ENCODE measurements at places on chromosomes 13 and 19.

DNA sequence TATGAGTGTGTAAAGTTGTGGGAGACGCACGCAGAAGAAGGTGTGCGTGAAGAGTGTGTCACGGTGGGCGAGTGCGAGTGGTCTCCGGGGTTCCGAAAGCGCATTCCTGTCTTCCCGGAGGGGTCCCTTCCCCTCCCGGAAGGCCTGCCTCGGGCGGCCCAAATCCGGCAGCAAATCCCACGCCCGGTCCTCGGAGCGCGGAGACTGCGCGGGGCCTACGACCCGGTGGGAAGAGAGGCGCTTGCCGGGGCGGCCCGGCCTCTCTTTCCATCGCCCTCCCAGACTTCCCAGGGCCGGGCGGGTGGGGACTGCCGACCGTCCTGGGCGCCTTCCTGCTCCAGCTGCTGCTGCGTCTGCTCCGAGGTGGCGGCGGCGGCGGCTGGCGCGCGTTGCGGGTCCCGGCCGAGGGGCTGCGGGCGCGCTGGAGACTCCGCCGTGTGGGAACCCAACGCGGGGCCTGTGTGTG lies 2.1 kb downstream of the ZIC5 start:
- DNase-seq = no peak

DNA sequence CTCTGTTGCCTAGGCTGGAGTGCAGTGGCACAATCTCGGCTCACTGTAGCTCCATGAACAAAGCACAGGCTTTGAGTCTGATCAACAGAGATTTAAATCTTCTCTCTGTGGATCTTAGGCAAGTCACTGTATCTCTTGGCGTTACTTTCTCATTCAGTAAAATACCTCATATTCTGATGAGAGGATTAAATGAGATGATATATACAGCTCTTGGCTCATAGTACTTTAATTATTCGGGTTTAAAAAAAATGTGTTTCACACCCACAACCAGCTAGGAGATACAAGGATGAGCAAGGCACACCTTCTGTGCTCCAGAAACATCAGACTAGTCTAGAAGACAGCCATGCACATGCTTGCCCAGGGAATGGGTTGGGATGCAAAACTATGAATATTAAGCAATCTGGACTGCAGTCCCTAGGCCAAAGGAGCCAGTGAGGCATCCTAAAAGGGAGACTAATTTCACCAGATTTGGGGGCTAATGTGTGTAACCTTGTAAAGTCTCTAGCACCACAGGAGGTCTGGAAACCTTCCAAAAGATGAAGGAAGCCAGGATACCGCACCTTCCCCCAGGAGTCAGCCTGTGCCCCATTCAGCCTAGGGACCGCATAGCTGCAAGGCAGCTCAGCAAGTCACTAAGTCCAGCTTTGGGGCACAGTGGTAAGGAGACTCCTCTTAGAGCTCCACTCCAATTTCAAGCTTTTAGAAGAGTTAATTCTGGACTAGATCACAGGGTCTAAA lies 2.5 kb downstream of the VPS36 start:
- DNase-seq = no peak

DNA sequence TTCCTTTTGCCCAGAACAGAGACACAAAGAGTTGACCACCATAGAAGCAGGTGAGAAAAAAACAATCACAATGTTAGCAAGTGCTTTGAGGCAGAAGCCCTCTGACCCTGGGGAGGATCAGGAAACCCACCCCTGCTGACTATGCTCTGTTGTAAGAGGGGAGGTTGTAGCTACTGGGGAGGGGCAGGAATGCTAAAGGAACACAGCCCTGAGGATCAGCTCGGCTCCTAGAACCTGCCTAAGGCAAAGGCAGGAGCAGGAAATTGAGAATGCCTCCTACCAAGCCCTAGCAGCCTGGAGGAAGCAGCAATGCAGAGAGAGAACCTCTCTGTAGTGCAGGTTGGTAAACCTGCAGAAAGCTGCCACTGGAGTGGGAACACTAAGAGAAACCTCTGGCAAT lies 624.0 kb upstream of the KLF12 start:
- no peak for DNase-seq

DNA sequence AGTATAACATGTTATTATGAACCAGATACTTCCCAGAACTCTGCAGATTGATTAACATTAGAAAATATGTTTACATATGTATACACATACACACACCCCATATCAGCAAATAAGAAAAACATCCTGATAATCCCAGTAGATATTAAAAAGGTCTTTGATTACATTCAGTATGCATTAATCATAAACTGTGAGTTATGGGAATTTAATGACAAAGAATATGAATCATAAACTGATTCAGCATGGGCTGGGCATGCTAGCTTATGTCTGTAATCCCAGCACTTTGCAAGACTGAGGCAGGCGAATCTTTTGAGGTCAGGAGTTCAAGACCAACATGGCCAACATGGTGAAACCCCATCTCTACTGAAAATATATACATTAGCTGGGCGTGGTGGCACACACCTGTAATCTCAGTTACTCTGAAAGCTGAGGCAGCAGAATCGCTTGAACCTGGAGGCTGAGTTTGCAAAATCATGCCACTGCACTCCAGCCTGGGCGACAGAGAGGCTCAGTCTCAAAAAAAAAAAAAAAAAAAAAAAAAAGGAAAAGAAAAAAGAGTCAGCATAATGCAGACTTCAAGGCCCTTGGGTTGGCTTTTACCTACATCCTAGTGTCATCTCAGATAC lies 581.9 kb upstream of the PRR20A start:
- no peak for DNase-seq

GRCh38 chr19:47100290-47100689 lies 13.3 kb downstream of the ZC3H4 start:
- no peak for DNase-seq

DNA sequence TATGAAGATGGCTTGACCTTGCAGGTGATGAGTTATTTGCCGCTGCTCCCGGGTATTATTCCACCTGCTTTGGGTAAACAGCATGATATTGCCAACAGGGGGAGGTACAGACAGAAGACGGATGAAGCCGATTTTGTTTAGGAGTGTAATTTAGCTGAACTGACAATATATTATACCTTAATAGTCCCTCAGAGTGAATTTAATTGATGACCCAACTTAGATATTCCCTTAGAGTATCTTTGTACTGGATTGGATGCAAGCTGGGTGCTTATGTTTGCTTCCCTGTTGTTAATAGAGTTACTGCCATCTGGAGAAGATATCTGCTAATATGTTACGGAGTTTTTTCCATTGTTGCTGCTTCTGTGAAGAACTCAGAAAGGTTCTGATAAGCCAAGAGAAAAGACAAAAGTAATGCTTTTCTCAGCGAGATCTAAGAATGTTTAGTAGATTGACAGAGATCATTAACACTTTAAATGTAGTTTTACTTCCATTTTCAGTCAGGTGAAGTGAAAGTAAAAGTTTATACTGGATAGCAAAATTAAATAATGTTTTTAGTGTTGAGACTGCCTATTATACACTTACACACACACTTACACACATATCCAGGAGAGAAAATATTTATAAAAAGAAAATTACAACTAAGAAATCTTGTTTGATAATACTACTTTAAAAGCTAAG lies 2220.8 kb upstream of the PCDH20 start:
- no peak for DNase-seq

DNA sequence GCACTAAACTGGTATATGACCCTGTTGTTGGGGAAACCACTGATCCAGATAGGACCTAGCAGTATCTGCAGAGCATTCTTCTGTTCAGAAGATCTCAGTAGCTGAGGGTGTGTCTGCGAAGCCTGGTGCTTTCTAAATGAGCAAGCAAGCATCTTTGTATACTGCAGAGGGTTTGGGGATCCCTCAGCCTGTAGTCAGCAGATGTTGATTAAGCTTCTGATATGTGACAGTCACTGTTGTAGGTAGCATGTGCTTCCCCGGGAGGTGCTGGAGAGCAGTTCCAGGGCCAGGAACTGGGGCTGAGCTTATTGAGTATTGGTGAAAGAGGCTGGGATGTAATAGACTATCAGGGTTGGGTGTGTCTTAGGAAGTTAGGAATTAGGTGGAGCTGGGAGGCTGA lies 1.5 kb downstream of the SCAF1 start:
- DNase-seq = no peak

- DNase-seq = no peak
Measured at GRCh38 chr13:29543230-29544215, 52.0 kb downstream of the SLC7A1 start.

DNA sequence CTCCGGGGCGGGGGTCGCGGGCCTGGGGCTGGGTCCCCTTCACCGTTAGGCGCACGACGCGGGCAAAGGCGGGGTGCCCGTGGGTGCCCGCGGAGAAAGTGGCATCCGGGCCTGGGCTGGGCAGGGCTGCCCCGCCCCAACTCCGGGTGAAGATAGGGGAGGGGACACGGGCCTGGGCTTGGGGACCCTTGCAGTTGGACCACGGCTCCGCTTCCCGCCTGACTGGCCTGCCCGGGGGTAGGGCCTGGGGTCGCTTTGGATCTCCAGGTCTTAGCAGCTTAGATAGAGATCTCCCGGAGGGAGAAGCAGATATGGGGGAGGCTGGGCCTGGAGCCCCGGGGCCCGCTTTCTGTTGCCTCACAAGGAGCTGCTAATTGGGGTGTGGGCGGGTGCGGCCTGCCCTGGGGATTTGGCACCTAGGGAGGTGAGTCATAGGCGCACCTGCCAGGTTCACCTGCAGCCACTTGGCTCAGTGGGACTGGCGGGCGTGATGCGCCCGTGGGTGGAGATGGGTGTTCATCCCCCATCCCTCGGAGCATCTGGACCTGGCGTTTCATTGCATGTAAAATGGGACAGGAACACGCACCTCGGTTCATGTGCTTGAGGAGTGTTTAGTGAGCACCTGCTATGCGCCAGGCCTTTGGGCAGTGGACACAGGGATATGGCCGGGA lies 585 bp downstream of the MAP1S start:
- DNase-seq = no peak

GRCh38 chr19:6108721-6109633 lies 1.3 kb downstream of the RFX2 start:
- DNase-seq = no peak

DNA sequence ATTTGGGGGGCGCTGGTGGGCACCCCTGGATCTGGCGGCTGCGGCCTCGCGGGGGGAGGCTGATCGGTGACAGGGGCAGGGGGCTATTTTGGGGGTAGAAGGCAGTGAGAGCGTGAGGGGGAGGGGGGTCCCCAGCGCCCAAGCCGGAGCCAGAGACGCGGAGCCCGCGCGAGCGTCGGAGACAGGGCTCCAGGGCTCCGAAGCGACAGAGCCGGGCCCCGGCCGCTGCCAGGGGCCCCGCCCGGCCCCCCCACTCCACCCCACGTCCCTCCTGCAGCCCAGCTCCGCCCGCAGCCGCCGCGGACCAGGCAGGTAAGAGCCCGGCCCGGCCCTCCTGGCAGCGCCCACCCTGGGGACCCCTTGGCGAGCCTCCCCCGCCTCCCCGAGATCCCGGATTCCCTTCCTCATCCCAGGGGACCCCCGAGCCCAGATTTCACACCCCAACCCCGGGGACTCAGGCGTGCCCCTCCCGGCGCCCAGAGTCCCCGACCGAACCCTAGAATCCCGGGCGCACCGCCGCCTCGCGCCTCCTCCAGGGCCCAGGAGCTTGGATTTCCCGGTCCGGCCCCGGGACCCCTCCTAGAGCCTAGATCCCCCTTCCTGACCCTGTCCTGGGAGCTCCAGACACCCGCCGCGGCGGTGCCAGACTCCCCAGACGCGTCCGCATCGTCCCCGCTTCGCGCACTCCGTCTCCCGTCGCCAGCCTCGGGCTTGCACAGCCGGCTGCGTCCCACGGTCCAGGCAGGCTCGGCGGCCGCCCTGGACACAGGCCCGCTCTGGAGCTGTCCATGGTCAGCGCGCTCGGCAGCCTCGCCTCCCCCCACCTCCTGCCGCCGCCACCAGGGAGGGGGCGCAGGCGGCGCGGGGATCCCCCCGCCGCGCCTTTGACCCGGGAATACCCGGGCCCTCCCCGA lies at the start of gene PPFIA3:
TSS of gene PPFIA3 (plus strand) at position 134 of the 914 bp plus-strand sequence. CDS start 8,330 bp downstream, outside the sequence.
- no peak for DNase-seq

- DNase-seq = no peak
Measured at GRCh38 chr13:33372251-33372919, 86.8 kb upstream of the STARD13 start.

GRCh38 chr19:873084-873483 lies 13.6 kb downstream of the CFD start:
- no peak for DNase-seq

DNA sequence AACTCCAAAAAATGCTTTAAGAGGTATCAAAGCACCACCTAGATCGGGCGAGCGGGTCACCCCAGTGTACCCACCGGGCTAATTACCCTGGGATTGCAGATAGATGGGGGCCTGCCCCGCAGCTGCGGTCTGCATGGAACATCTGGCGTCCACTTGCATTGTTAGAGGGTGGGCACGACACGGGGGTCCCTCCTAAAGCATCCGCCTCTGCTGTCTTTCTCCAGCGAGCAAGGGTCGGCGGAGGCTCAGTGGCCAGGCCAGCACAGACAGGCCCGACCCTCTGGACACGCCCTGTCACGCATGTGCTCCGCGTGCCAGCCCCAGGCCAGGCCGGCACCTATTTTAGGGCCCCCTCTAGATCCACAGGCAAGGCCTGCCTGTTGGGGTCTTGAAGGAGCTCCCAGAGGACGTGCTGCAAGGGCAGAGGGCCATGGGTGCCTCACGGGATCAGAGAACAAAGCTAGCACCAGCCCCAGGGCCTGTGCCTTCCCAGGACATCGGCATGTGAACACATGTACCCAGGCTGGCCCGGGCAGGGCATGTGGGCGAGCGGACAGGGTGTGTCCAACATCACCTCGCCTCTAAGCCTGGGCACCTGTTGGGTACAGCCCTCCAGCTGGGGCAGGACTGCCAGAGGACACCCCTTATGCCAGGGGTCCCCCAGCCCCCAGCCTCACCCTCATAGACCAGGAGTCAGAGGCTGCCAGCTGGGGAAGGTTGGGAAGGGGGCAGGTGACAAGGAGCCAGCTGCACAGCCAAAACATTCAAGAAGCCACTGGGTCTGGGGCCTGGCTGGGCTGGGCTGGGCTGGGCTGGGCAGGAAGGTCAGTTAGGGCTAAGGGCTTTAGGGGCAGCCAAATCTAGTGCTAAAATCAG lies 35.6 kb upstream of the NANOS3 start:
- DNase-seq = no peak

DNA sequence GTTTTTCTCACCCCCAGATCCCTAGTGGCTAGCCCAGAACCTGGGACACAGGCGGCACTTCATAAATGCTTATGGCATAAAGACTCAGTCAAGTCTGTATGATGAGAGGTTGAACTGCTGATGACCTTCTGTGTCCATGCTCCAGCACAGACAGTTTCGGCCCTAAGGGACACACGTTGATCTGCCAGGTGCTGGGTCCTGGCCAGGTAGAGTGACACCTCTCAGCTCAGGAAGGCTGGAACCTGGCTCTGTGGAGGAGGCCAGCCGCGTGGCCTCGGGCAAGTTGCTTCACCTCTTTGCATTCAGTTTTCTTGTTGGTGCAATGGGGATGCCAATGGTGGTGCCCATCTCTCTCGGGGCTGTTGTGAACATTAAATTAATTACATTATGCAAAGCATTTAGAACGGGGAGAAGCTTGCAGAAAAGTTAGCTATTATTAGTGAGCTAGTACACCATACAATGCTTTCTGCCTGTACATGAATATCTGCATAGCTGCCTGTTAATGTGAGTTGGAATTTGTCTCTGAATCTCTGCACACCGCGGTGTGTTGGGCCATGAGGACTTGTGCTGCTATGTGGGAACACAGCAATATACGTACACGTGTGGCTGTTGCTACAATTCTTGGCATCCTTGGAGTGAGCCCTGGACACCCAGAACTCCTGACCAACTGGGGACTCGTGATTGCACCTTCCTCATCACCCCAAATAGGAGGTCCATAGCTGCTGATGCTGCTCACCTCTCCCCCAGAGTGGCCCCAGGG lies 8.4 kb downstream of the GADD45B start:
- DNase-seq = no peak
